Natural killer cell treated with Interleukin-12 subunit alpha and Interleukin-12 subunit beta and Interleukin-15 and Interleukin-18, amount 100 ng/mL, for 72 hours (primary cell): ENCODE measurements at places on chromosomes 5 and 9. TPM values are rescaled to one million over a fixed set of nuclear protein-coding genes. Genes with fewer than 3 reads are reported as not detected.

RNF130 gene
- total RNA-seq, result 12.4 TPM

- no peak overlapping the region for H3K4me3 ChIP-seq
- H3K36me3 ChIP-seq, result no peaks in the 10 kb centered on the region
- no peak overlapping the region for H3K27ac ChIP-seq
- H3K27me3 ChIP-seq, result peaks cover 31% of the 10 kb centered on the region
- DNase-seq, result no peak
These were observed 352.3 kb upstream of the CCNH start for GRCh38 chr5:87765009-87765408.

CTNND2 gene
- total RNA-seq, result not detected

PCDHB15 gene
- not detected for total RNA-seq

CTSL gene
- 2.4 TPM for total RNA-seq

GRCh38 chr5:32935283-32935682 is 224.2 kb downstream of the NPR3 start:
- H3K36me3 ChIP-seq, result no peaks in the 10 kb centered on the region
- no peak for DNase-seq
- H3K27ac ChIP-seq, result no peak overlapping the region
- H3K27me3 ChIP-seq, result peaks cover 5% of the 10 kb centered on the region
- H3K4me1 ChIP-seq, result no peaks in the 10 kb centered on the region
